ENCODE measurements at places on chromosomes 5 and 9. TPM values are rescaled to one million over a fixed set of nuclear protein-coding genes. Genes with fewer than 3 reads are reported as not detected.

- H3K27me3 ChIP-seq, result no peaks in the 10 kb centered on the region
- H3K4me1 ChIP-seq, result no peaks in the 10 kb centered on the region
- H3K27ac ChIP-seq, result no peak overlapping the region
- no peaks in the 10 kb centered on the region for H3K36me3 ChIP-seq
- DNase-seq, result no peak
These were observed 20.0 kb downstream of the MRPS30 start for GRCh38 chr5:44828719-44829118.

DNA sequence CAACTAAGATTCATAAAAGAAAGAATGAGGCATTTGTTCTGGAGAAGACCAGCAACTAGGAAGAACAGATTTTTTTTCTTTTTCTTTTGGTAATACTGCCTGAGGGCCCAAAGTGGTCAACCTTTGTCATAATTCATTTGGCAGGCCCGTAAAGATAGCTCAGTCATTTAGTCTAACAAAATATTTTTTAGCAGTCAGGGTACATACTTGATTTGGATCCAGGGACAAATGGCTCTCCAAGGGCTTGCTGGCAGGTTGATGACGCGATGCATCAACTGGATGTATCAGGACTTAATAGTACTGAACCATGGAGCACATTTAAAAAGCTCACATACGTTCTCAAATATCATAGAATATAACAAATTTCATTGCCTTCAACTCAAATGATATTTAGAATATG, 203.4 kb upstream of the ZNF608 start:
- H3K36me3 ChIP-seq, result no peaks in the 10 kb centered on the region
- H3K4me3 ChIP-seq, result no peak overlapping the region
- no peak for DNase-seq
- H3K27me3 ChIP-seq, result no peaks in the 10 kb centered on the region
- no peak overlapping the region for H3K27ac ChIP-seq
- no peaks in the 10 kb centered on the region for H3K4me1 ChIP-seq

DNA sequence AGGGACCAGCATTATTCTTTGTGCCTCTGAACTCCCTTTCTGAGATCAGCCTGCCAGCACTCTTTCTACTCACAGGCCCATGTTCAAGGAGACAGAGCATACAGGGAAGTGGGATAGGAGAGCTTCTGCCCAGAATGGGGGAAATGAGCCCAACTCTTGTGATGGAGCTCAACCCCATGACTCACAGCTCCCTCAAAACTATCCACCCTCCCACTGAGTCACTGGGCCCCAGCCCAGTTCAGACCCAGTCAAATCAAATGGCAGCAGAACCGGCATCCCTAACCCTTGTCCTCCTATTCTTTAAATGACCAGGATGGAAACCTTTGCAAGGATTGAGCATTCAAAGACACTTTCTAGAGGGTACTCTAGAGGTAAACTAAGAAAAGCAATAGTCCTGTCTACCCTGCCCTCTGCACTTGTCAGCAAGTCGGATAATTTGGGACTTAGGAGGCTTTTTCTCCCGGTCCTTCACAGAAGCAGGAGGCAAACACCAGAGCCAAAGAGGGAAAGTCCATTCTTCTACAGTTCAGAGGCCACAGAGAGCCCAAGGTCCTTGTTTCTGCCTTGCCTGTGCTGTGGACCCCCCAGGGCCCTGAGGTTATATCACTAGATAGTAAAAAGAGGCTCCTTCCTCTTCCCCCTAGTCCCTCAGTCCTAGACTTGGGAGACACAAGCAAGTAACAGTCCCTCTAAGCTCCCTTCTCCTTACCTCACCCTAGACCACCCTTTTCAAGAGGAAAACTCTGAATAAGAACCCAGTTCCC, 3.2 kb downstream of the ATOSB start:
- H3K27ac ChIP-seq, result peak overlapping the region; percentile 83
- DNase-seq, result no peak
- no peaks in the 10 kb centered on the region for H3K27me3 ChIP-seq
- peaks cover 43% of the 10 kb centered on the region for H3K4me1 ChIP-seq

- H3K27me3 ChIP-seq, result no peaks in the 10 kb centered on the region
- no peak overlapping the region for H3K4me3 ChIP-seq
- no peak overlapping the region for H3K27ac ChIP-seq
- peaks cover 12% of the 10 kb centered on the region for H3K4me1 ChIP-seq
These were observed 17.4 kb upstream of the RARS1 start for GRCh38 chr5:168468836-168469235.

- no peaks in the 10 kb centered on the region for H3K27me3 ChIP-seq
- peak overlapping the region; percentile 63 for H3K27ac ChIP-seq
- H3K36me3 ChIP-seq, result peaks cover 4% of the 10 kb centered on the region
- DNase-seq, result no peak
These were observed 185.7 kb downstream of the PBX3 start for GRCh38 chr9:125932746-125933455.

DNA sequence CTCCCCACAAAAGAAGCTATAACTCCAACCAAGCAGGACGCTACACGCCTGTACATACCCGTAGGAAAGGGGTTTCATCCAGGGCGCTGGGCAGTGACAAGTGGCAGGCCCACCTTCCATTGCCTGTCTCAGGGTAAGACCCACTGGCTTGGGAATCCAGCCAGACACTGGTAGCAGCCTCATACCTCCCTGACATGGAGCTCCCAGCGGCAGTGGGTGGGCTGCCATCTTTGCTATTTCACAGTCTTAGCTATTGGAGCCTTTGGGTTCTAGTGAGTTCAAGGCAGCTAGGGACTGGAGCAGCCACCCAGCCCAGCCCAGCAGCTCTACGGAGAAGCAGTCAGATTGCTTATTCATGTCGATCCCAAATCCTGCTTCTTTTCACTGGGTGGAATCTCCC, 3.4 kb upstream of the IFNA10 start:
- H3K27me3 ChIP-seq, result no peaks in the 10 kb centered on the region
- no peak overlapping the region for H3K4me3 ChIP-seq
- H3K4me1 ChIP-seq, result no peaks in the 10 kb centered on the region
- no peak for DNase-seq
- no peak overlapping the region for H3K27ac ChIP-seq

GRCh38 chr9:21576331-21577189, 94.4 kb upstream of the IFNE start:
- peaks cover 1% of the 10 kb centered on the region for H3K36me3 ChIP-seq
- peaks cover 36% of the 10 kb centered on the region for H3K4me1 ChIP-seq
- H3K4me3 ChIP-seq, result peak overlapping the region; percentile 58

- H3K4me3 ChIP-seq, result peak overlapping the region; percentile 35
- peak; percentile 63 for DNase-seq
- no peaks in the 10 kb centered on the region for H3K27me3 ChIP-seq
- H3K4me1 ChIP-seq, result peaks cover 19% of the 10 kb centered on the region
- H3K36me3 ChIP-seq, result no peaks in the 10 kb centered on the region
These were observed 95.8 kb upstream of the ANKRD55 start for GRCh38 chr5:56328753-56329560.

Gene ECM2
- polyA plus RNA-seq, result 0.99 TPM

Gene CDK9
- 100.0 TPM for polyA plus RNA-seq

- peak overlapping the region; percentile 92 for H3K27ac ChIP-seq
- H3K4me3 ChIP-seq, result peak overlapping the region; percentile 87
- DNase-seq, result no peak
- peaks cover 38% of the 10 kb centered on the region for H3K4me1 ChIP-seq
- peaks cover 5% of the 10 kb centered on the region for H3K36me3 ChIP-seq
These were observed 547 bp downstream of the CLTA start for GRCh38 chr9:36191290-36191645.

Gene HAND1
- not detected for polyA plus RNA-seq

DNA sequence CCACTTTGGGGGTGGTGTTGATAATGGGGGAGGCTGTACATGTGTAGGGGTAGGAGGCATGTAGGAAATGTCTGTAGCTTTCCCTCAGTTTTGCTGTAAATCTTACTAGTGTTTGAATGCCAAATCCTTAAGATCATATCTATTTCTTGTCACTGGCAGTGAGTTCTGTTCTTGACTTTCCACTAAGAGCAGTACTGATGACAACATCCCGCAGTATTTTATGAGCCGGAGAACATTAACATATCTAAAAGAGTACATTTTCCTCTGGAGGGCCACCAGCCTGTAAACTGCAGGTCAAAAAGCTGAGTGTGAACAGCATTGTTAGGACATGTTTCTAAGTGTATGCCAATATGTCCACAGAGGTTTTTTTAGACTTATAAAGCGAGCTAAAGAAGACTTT, 2.5 kb upstream of the HSPB3 start:
- peaks cover 22% of the 10 kb centered on the region for H3K4me1 ChIP-seq
- DNase-seq, result no peak
- H3K27me3 ChIP-seq, result peaks cover 2% of the 10 kb centered on the region
- no peaks in the 10 kb centered on the region for H3K36me3 ChIP-seq

DNA sequence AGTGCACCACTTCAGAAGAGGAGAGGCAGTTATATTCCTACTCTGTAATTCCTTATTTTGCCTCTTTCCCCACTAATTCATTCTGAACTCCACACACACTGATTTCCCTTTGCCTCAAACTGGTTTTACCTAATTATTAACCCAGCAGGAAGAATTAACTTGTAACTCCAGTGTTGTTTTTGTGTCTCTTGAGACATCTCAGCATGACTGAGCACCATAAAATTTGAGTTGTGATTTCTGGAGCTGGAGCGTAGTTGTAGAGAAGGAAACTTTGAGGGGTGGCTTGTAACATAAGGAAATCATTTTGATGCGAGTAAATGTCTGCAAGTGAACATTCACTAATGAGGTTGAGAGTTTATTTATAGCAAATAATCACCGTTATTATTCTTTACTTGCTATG, 265.2 kb downstream of the TMEM38B start:
- H3K4me3 ChIP-seq, result no peak overlapping the region
- H3K4me1 ChIP-seq, result no peaks in the 10 kb centered on the region
- H3K36me3 ChIP-seq, result no peaks in the 10 kb centered on the region

DNA sequence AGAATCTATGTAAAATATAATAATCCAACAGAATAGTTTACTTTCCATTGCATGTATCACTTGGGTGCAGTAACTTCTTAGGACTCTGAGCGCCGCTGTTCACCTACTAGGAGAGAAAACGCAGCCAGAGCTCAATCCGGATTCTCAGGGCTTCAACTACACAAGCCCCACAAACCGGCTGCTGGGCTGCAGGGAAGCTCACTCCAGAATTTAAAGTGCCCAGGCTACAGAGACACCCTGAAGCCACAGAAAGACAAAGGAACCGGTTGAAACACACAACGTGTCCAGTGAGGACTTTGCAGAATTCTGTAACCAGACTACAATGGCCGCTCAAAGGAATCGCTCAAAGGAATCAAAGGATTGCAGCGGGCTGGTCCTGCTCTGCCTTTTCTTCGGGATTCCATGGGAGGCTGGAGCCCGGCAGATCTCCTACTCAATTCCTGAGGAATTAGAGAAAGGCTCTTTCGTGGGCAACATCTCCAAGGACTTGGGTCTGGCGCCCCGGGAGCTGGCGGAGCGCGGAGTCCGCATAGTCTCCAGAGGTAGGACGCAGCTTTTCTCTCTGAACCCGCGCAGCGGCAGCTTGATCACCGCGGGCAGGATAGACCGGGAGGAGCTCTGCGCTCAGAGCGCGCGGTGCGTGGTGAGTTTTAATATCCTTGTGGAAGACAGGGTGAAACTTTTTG, at the start of gene PCDHGA10:
Gene PCDHGA10, plus strand, starts transcription at position 134 of the 686 bp plus-strand sequence. Its CDS starts 189 bp downstream, at position 323.
- peak within 1 kb of the TSS; percentile 14 for H3K27ac ChIP-seq
- DNase-seq, result no peak
- H3K4me1 ChIP-seq, result peaks cover 5% of the 10 kb centered on the region

- H3K27ac ChIP-seq, result no peak overlapping the region
- H3K27me3 ChIP-seq, result no peaks in the 10 kb centered on the region
- no peak for DNase-seq
- H3K4me3 ChIP-seq, result no peak overlapping the region
These were observed 28.4 kb downstream of the ARHGEF37 start for GRCh38 chr5:149609640-149610219.

Gene C1QTNF3
- 1.1 TPM for polyA plus RNA-seq

DNA sequence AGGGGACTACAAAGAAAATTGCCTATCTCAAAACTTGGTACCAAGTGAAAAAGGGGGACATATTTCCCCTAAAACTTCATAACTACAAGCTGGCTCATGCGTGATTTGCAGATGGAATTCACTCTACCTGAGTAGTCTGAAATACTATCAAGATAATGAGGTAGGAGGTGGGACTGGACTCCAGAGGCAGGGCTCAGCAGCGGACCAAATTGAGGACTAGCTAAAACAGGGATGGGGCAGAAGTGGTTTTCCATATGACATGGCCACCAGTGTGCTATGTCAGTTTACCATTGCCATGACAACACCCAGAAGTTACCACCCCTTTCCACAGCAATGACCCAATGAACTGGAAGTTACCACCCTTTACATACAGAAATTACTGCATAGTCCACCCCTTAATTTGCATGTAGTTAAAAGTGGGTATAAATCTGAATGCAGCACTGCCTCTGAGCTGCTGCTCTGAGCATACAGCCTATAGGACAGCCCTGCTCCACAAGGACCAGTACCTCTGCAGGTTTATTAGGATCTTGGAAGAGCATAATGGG, 30.4 kb upstream of the TESK1 start:
- no peaks in the 10 kb centered on the region for H3K27me3 ChIP-seq
- no peak overlapping the region for H3K27ac ChIP-seq
- H3K36me3 ChIP-seq, result no peaks in the 10 kb centered on the region
- H3K4me3 ChIP-seq, result no peak overlapping the region
- no peaks in the 10 kb centered on the region for H3K4me1 ChIP-seq

Gene TLX3
- not detected for polyA plus RNA-seq

Gene MEIKIN
- not detected for polyA plus RNA-seq

- H3K27me3 ChIP-seq, result no peaks in the 10 kb centered on the region
- DNase-seq, result peak; percentile 2
- H3K4me3 ChIP-seq, result no peak overlapping the region
- H3K36me3 ChIP-seq, result no peaks in the 10 kb centered on the region
- no peak overlapping the region for H3K27ac ChIP-seq
- H3K4me1 ChIP-seq, result no peaks in the 10 kb centered on the region
These were observed 36.2 kb upstream of the OTULIN start for GRCh38 chr5:14628346-14628745.

Gene FAM81B
- not detected for polyA plus RNA-seq

Gene FNIP1
- 13.2 TPM for polyA plus RNA-seq

- no peaks in the 10 kb centered on the region for H3K4me1 ChIP-seq
- no peaks in the 10 kb centered on the region for H3K27me3 ChIP-seq
- no peak overlapping the region for H3K27ac ChIP-seq
- H3K36me3 ChIP-seq, result no peaks in the 10 kb centered on the region
- H3K4me3 ChIP-seq, result no peak overlapping the region
These were observed 72.8 kb upstream of the ZNF608 start for GRCh38 chr5:124819201-124819600.

- H3K4me3 ChIP-seq, result no peak overlapping the region
- no peak for DNase-seq
- no peaks in the 10 kb centered on the region for H3K36me3 ChIP-seq
These were observed 21.9 kb upstream of the FSD1L start for GRCh38 chr9:105425816-105426433.

Gene CTNND2
- polyA plus RNA-seq, result not detected
